ENCODE measurements at places on chromosomes 4 and X.

DNA sequence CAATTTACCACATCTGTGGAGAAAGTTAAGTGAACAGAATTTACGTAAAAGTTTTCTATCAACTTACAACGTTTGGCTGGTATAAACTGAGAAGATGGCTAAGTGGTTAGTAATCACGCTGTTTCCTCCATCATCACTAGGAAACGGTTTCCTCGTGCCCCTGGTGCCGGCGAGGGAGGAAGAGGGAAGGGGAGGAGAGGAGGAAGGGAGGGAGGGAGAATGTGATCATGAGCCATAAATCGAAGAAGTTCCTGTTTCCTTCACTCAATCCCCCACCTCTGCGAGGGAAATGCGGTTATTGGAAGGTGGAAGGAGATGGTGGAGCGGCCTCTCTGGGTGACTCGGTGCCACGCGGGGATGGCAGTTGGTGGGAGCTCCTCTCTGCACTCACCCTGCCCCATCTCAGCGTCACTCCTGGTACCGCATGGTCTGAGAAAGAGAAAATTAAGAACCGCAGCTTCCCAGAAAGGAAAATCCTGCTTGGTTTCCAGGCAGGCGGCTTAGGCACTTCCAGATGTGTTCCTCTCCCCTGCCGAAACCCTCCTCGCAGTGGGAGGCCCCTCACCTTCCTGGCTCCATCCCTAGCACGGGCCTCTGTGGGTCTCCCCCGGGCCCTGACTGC is 216.8 kb downstream of the AFAP1 start:
- no peak for DNase-seq

DNA sequence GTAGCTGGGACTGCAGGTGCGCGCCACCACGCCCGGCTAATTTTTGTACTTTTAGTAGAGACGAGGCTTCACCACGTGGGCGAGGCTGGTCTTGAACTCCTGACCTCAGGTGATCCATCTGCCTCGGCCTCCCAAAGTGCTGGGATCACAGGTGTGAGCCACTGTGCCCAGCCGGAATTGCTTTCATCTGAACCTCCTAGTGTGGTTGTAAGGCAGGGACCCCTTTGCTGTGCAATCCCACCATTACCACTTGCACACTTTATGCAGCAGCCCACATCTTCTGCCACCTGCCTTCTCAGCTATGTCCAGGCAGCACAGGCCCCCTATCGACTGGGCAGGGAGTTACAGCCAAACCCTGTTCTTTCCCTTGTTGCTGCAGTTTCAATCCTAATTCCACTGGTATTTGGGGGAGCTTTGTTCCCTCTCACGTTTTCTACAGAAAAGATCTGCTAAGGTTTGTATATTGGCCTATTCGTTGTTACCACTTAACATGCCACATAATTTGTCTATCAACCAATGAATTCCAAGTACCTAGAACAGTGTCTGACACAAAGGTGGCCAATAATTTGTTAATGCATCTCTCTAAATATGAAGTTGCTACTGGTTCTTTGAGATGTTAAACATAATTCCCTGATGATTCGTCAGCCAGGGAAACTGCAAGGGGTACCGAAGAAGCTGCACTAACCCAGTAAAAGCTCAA is 6.5 kb downstream of the RPL39 start:
- no peak for DNase-seq

- no peak for DNase-seq
Observed at GRCh38 chr4:148574502-148574901, 132.3 kb upstream of the NR3C2 start.

DNA sequence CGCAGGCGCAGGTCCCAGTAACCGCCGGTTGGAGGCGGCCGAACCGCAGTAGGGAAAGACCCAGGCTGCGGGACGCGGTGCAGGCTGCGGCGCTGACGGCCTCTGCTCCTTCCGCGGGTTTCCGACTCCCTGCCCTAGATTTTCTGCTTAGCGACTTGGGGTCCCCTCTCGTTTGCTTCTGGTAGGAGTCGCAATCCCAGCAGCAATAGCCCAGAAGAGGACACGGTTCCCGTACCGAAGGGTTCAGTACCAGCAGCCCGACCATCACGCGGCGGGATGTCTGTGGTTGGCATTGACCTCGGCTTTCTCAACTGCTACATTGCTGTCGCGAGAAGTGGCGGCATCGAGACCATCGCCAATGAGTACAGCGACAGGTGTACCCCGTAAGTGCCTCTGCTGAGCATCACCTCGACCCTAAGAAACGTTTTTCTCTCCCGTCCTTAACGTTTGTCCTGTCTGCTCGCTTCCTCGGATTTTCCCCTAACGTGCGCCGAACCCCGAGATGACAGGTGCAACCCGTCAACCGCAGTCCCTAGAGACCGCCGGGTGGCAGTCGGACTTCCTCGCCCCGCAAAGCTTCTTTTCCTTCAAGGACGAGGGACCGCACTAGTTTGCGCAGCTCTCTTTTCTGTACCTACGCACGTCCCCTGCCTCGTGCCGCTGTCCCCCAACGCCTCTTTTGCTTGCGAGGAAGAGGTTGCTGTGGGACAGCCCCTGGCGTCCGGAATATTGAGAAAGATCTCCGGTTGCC is at the start of gene HSPA4L:
TSS of gene HSPA4L (plus strand) at position 48 of the 751 bp plus-strand sequence. CDS start at position 277, 229 bp downstream.
- DNase-seq: no peak

DNA sequence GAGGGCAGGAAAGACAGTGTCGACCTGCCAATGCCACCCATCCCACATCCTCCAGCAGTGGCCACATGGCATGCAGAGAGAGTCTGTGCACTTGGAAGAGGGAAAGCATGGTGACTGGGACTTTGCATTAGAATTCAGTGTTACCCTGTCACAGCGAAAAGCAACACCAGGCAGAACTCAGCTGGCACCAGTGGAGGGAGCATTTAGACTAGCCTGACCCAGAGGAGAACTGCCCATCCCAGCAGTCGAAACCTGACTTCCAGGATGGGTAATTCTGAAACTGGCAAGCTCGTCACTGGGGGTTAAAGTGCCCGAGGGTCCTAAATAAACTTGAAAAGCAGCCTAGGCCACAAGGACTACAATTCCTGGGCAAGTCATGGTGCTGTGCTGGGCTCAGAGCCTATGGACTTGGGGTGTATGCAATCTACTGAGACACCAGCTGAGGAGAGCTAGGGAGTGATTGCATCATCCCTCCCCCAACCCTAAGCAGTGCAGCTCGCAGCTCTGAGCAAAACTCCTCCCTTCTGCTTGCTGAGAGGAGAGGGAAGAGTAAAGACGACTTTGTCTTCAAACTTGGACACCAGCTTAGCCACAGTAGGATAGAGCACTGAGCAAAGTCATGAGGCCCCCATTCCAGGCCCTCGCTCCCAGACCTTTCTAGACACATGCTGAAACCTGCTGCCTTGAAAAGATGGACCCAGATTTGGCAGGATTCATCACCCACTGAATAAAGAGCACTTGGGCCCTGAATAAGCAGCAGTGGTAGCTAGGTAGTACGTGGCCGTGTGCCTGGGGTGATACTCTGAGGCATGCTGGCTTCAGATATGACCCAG is 68.8 kb downstream of the DDX60L start:
- no peak for DNase-seq

DNA sequence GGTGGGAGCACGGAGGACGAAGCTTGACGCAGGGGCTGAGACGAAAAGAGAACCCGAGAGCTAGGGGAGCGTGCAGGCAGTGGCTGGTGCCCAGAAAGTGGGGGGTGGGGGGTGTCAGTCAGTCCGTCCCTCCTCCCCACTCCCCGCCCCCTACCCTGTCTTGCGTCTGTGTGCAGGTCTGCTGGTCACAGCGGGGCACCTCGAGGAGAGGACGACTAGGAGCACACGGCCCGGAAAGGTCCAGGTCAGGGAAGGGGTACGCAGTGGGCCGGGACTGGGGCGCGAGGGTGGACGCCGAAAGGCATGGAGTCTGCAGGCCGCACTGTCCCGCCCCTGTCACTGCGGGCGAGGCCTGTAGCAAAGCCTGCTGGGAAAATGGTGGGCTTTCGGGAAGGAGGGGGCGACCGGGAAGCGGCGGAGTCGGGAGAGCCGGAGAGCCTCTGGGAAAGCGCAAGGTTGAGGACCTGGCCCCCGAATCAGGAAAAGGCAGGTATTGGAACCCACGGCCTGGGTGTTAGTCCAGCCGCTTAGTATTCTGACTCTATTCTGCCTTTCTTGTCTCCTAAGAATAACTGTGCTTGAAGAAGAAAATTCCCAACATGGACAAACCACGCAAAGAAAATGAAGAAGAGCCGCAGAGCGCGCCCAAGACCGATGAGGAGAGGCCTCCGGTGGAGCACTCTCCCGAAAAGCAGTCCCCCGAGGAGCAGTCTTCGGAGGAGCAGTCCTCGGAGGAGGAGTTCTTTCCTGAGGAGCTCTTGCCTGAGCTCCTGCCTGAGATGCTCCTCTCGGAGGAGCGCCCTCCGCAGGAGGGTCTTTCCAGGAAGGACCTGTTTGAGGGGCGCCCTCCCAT is 769 bp downstream of the TCEAL1 start:
- DNase-seq: no peak

DNA sequence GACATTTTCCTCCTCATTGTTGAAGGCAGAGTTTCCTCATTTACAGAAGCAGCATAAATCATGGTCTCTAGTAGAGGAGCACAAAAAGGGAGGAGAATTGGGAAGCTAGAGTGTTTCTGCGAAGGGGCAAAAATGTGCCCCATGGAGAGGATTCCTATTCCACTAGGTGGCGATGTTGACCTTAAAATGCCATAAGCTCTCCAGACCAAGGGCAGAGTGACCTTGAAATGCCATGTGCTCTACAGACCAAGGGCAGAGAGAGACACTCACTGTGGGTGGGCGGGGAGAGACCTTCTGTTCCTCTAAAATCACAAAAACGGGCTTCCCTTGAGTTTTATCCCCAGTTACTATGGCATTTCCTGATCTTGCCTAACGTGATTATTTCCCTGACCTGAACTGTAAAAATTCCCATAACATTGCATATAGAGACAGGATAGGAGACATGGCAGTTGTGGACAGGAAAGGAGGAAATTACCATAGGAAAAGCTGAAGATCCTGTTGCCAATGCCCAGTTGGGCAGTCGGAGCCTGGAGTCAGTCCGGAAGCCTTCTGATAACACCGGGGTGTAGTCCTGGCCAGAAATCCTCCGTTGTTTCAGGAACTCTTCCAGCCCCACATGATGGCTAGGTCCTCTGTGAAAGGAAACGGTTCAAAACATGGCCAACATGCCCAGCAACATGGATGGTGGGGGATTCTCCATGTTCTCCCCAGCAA is 567.7 kb downstream of the MAGEB5 start:
- DNase-seq: no peak

- DNase-seq: peak; percentile 25
Observed at GRCh38 chrX:136250191-136251040, 784 bp downstream of the MAP7D3 start.

DNA sequence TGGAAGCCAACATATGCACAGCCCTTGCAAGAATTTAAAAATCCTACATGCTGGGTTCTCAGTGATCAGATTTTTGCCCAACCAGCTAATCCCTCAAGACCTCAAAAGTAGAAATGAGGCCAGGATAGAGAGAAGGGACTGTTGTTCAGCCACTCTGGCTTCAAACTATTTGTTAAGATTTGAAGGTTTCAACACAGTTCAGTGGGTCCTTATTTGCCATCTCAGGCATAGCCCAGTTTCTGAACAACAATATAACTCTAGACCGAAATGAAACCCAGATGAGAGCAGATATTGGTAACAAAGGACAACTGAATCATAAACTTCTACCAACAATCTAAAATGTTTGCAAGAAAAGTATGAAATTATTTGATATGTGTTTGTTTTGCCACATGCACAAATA is 237.3 kb downstream of the NR3C2 start:
- no peak for DNase-seq

GRCh38 chrX:57952320-57952678 is 42.0 kb upstream of the ZXDA start:
- DNase-seq: no peak

- no peak for DNase-seq
Observed at GRCh38 chrX:154125391-154126040, 18.5 kb upstream of the OPN1LW start.

DNA sequence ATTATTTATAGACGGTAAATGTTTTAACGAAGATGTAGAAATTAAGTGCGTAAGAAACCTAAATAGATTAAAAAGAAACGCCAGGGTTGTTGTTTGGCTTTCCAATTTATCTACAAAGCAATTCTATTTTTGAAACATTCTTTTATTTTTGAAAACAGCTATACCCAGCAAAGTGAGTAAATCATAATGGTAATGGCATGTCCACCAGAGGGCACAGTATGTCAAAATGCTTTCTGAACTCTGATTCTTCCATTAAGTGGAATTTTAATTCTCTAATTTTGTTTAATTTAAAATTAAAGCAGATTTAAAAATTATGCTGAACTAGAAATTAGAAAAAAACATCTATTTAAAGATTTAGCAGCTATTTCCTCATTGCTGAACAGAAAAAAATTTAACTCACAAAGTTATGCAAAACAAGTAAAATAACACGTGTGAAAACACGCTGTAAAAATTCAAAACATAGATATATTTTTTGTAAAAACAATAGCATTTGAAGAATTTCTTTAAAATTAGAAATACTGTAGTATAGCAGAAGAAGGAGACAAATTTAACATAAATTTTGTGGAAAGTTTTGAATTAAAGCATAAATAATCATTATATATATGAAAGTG is 26.5 kb downstream of the RASSF6 start:
- no peak for DNase-seq

DNA sequence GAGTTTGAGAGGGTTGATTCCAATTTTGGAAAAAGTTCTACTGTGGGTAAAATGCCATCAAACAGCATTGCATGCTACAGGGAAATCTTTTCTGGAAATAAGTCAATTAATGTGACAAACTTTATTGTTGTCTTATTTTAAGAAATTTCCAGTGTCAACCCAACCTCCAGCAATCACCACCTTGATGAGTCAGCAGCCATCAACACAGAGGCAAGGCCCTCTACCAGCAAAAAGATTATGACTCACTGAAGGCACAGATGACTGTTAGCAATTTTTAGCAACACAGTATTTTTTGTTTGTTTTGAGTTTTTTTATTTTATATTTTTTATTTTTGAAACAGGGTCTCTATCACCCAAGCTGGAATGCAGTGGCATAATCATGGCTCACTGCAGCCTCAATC is 165.4 kb upstream of the C1QTNF7 start:
- DNase-seq: no peak

GRCh38 chrX:78658845-78659744 is at the start of gene RTL3:
Gene RTL3 (minus strand): TSS chrX:78659328. CDS start chrX:78658420, 908 bp downstream.
- no peak for DNase-seq

GRCh38 chr4:13980317-13981310 is 353.1 kb upstream of the BOD1L1 start:
- no peak for DNase-seq

GRCh38 chr4:18082236-18082635 is 60.7 kb upstream of the LCORL start:
- no peak for DNase-seq

DNA sequence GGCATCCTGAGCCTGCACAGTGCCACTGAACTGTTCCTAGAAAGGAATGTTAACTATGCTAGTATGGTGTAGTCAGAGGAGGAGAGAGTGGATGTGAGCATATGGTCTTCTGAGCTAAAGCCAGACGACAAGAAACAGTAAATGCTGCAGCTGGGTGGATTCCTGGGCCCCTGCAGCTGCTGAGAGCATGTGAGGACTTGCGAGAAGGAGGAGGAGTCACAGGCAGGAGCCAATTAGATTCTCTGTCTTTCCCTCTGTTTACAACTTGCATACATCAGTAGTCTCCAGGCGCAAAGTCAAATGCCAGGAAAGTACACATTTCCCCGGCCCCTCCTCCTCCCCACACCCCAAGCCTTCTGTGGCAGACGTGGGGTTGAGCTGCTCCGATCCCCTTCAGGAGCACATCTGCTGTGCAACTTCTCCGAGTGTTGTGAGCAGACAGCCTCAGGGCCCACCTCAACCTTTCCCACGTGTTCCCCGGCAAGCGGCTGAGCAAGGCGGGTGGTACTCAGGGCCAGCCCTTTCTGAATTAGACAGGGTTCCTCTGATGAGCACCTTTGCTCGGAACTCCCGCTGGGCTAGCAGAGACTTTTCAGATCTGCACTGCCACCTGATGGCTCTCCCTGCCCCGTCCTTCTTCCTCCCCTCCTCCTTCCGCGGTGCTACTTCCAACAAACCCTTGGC is 108.7 kb upstream of the ATP6AP2 start:
- DNase-seq: no peak
